ENCODE measurements at places on chromosomes 2 and 18.

DNA sequence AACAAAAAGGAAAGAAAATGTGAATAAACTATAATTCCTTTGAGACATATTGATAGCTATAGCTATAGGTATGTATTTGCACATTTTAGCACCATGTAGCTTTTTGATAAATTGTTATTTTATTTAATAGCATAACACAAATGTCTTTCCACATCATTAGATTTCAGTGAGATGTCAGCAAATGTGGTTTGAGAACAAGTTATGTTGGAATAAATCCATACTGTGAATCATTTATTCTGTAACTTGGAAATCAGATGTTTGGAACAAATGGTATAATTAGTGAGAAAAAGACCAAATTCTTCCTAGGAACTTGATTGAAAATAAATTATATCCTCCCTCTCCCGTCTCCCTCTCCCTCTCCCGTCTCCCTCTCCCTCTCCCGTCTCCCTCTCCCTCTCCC is 62.8 kb downstream of the NABP1 start:
- DNase-seq, result no peak

DNA sequence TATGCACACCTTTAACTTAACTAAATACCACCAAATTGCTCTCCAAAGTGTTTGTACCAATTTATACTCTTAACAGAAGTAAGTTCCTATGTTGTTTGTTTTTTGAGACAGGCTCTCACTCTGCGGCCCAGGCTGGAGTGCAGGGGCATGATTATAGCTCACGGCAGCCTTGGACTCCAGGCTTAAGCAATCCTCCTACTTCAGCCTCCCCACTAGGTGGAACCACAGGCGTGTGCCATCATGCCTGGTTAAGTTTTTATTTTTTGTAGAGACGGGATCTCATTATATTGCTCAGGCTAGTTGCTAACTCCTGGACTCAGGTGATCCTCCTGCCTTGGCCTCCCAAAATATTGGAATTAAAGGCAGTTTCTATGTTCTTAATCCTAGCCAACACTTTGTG is 13.1 kb upstream of the NAB1 start:
- no peak for DNase-seq

DNA sequence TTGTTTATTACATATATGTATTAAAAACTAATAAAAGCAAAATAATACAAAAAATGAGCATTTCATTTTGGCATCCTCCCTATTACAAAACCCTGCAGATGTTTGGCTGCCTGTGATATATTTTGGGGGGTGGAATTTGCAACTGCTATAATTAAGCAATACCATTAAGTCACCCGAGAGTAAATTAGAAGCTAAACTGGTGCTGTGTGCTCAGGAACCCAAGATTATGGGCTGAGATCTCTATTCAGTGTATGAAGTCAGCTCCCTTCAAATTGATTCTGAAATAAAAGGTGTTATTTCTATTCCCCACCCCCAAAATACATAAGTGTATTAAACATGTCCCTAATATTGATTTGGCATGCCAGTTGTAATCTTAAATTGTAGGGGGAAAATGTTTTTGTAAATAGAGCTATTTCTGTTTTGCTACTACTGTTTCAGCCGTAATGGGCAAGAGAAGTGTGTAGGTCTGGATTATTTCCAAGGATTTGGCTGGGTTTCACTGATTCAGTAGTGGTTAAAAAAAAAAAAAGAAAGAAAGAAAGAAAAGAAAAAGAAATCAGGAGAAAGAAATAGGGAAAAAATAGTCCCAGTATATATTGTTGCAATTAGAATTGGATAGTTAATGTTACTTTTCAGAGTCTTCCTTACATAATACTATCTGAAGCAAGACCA is 110.9 kb downstream of the SS18 start:
- no peak for DNase-seq

DNA sequence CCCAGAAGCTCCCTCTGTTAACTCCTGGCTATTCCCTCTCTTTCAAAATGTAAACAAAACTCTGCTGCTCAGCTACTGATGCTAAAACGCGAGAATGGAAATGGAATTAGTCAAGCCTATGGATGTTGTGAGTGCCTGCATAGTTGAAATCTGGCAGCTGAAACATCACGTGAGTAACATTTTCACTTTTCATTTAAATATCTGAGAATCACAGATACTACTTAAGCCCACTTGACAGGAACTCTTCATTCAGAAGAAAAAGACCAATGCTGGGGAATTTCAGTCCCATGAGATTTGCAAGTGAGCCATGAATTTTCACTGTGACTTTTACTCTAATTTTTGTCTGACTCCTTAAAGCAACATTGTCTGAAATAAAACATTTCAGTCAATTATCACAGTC is 215.3 kb upstream of the SESTD1 start:
- no peak for DNase-seq

- DNase-seq, result no peak
Observed at GRCh38 chr2:101231937-101232730, 20.6 kb upstream of the CNOT11 start.

DNA sequence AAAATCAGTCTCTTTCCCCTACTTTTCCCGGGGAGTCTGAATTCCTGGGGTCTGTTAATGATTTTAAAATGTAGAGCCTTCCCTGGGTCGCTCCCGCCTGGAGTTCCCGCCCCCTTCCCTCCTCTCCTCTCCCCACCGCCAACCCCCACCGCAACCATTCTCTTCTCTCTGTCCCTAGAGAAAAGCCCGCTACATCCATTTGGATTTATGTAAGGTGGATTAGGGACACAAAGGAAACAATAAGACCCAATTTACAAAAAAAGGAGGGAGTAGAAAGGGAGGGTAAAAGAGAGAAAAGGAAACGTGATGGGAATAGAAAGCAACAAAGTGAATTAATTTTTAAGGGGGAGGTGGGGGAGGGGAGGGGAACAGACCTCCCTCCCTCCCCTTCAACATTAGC is 2.2 kb downstream of the EPHA4 start:
- DNase-seq, result no peak

DNA sequence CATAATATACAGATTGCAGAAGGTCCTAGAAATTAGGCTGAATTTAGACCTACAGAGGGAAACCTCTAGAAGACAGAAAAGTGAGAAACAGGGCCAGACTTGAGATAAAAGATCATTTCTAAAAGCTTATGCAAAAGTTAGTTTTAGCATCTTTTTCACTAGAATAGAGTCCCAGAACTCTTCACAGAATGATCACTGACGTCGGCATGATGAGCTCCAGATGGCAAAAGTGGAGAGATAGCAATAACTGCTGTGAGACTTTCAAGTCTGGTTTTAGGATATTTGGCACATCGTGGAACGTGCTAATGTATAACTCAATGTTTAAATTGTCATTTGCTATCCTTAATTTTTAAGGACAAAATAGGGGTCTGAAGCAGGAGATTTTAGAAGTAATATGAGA is 1050.7 kb upstream of the CELF4 start:
- no peak for DNase-seq

DNA sequence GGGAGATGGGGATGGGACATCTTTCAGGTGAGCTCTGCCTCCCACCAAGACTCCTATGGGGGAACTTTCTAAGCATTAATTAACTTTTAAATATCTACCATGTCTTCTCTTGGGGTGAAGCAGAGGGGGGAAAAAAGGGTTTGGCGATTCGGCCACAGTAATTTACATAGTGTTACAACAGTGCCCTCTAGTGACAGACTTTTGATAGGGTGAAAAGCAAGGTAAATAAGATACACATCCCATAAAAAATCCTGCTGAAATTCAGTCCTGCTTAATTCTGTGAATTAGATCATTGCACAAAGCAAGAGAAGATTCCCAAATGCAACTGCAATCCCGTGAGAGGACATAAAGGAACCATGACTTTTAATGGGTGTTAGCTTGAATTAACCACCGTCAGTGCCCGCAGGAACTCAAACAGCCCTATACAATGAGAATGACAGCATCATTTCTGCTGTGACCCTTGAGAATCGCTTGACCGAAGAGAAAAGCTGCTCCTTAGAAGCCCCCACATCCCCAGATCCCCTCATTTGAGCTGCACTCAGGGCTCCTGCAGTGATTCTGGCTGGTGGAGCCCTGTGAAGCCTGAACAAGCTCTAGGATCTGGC is 32.8 kb downstream of the FAM124B start:
- DNase-seq, result no peak

DNA sequence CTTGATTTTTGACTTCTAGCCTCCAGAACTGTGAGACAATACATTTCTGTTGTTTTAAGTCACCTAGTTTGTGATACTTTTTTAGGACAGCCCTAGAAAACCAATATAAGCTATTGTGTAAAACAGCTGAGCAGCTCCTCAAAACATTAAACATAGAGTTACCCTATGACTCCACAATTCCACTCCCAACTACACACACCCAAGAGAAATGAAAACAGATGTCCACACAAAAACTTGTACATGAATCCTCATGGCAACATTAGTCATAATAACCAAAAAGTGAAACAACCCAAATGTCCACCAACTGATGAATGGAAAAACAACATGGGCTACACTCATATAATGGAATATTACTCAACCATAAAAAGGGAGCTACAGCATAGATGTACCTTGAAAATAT is 32.6 kb downstream of the TNS1 start:
- DNase-seq, result no peak

GRCh38 chr2:215812966-215813365 is 200.4 kb downstream of the MREG start:
- DNase-seq, result no peak

DNA sequence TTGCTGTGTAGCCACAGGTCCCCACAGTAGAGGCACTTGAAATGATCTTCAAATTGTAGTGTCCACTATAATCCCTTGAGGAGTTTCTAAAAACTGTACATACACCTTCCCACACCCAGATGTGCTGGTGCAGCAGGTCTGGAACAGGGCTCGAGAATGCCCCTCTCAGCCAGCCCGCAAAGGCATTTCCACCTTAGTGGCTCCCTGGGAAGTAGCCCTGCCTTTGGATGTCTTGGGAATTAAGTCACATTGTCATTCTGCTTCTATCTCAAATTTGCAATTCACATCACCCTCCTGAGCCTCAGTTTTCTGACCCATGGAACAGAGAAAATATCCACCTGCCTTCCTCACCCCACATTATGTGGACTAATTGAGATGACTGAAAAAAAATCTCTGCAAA is 44.3 kb upstream of the TCF7L1 start:
- DNase-seq, result no peak

DNA sequence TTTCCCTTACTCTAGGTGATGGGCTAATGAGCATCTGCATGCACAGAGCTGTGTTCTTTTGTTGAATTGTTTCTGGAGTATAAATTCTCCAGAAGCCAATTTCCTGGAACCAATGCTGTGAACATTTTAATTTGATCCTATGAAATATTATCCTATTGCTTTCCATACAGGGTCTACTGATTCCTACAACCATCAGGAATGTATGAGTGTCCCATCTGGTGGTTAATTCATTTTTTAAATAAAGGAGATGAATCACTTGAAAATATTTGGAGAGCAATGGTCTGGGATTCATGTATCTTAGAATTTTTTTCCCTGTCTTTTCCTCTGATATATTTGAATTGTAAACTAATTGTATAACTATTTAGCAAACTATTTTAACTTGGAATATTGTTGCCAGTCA is 14.0 kb downstream of the KIF5C start:
- DNase-seq, result no peak

- no peak for DNase-seq
Observed at GRCh38 chr2:23554054-23554697, 169.2 kb downstream of the KLHL29 start.

DNA sequence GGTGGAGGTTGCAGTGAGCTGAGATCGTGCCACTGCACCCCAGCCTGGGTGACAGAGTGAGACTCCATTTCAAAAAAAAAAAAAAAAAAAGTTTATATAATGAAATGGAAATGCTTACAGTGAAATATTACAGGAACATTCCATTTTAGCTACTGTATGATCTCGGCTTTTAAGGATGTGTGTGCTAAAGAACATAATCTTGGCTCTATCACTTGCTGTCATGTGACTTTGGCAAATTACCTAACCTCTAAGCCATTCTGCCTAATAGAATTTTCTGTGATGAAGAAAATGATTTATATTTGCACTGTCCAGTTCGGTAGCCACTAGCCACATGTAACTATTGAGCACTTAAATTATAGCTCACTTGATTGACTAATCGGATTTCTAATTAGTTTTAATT is 36.3 kb downstream of the SMAD4 start:
- no peak for DNase-seq

DNA sequence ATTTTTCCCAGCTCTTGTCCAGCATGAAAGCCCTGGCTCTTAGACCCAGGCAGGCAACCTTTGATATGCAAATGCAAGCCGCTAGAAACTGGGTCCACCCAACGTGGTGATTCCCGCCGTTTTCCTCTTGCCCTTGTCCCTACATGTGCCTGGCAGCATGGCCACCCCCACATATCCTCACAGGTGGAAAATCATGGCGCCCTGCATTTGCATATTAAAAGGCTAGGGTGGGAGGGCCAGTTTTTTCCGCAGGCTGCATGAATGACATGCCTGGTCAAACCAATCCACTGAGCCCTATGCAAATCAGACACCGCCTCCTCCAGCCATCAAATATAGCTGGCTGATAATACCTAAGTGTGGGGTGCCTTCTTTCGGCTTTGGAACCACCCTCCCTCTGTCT is 1091.8 kb upstream of the NXPH2 start:
- DNase-seq, result no peak

DNA sequence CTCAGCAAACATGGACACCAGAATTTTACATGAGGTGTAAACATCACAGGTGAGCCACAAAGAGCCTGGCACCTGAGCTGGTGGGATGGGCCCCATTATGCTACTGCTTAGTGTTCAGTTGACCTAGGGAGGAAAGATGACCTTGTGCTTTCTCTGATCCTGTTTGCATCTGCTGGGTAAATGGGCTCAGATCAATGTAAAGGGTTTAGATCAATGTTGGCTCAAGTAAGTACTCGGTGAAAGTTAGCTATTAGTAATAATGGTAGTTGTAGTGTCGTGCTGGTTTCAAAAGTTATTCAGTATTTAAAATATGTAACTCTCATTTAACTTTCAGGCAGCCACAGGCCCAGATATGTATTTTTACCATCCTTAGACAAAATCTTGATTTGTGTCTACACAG is 19.8 kb downstream of the ABHD3 start:
- DNase-seq, result no peak

- no peak for DNase-seq
Observed at GRCh38 chr2:222299906-222300725, 1.3 kb upstream of the PAX3 start.

GRCh38 chr2:98805412-98806171 is 74.7 kb upstream of the MGAT4A start:
- no peak for DNase-seq

DNA sequence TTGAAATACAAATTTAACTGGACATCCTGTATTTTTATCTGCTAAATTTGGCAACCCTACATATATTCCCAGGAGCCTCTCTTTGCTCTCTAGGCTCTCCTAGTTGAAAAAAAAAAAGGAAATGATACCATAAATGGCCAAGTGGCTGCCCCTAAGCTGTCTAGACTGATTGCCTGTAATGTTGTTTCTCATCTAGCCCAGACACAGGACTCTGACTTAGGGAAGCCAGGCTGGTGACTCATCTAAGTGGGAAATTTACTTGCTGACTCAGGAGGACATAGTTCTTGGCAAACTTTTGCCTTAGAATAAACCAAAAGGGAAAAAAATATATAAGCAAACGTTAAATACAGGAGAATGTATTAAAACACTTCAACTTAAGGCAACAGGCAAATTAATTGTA is 14.6 kb upstream of the ITGAV start:
- peak; percentile 93 for DNase-seq

- no peak for DNase-seq
Observed at GRCh38 chr2:179893616-179894015, 32.2 kb upstream of the ZNF385B start.

Data from bone marrow (tissue), 2 donors.